ACHN (cell line): ENCODE measurements at places on chromosomes 3 and 15.
A peak's percentile ranks its signal among the peaks of the same experiment; 100 is the strongest.

GRCh38 chr3:31533169-31534064 is 692 bp downstream of the STT3B start:
- peak; percentile 48 for DNase-seq

- no peak for DNase-seq
Measured at GRCh38 chr3:105094588-105094987, 272.1 kb upstream of the ALCAM start.

DNA sequence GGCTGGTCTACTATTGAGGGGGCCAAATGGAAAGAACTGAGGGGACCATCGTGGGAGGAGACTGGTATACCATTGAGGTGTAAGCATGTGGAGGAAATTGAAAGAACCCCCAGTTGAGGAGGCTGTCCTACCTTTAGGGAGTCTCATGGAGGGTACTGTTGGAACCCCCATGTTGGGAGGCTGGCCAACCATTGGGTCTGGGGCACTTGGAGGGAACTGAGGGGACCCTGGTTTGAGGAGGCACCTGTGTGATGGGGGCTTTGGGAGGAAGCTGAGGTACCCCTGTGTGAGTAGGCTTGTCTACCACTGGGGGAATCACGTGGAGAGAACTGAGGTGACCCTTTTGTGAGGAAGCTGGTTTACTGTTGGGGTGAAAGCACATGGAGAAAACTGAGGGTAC is 157.5 kb downstream of the FBLN2 start:
- no peak for DNase-seq

GRCh38 chr3:108486941-108487340 is 23.5 kb downstream of the MYH15 start:
- peak; percentile 24 for DNase-seq
